ENCODE measurements at places on chromosomes 5 and 9.
A peak's percentile ranks its signal among the peaks of the same experiment; 100 is the strongest.

GRCh38 chr5:86679529-86679928 lies 61.8 kb downstream of the COX7C start:
- DNase-seq: peak; percentile 82

DNA sequence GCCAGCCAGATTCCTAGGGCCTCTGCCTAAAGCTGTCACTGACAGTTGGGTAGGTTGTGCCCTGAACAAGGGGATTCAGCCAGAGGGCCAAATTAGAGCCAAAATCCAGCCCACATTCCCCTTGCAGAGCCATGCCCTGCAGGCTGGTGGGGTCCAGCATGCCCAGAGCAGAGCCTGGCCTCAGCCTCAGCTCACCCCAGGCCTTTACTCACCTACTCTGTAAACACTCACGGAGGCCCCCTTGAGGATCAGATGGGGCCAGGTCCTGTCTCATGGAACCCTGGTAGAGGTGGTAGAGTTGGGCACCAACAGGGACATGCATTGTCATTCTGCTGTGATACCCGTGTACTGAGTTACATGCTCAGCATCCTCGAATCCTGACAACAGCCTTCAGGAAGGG lies 74.9 kb downstream of the LMX1B start:
- no peak for DNase-seq

DNA sequence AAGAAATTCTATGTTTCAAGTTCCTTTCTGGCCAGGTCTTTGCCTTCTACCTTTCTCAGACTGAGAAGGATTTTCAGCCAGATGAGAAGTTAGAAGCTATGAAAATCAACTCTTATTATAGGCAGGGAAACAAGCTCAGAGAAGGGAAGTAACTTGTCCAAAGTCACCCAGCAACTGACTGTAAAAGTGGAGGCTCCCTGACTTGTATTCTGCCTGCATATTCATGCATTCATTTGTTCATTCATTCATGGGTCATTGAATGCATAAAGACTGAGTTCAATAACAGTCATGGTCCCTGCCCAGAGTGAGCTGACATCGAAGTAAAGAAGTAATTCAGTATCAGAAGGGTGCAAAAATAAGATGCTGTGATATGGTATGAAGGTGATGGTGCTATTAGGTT lies 239.6 kb downstream of the PAPPA start:
- no peak for DNase-seq

- DNase-seq: no peak
Measured at GRCh38 chr9:83346655-83347420, 191.4 kb downstream of the FRMD3 start.

- peak; percentile 15 for DNase-seq
Measured at GRCh38 chr5:77262697-77263096, 52.2 kb downstream of the PDE8B start.

DNA sequence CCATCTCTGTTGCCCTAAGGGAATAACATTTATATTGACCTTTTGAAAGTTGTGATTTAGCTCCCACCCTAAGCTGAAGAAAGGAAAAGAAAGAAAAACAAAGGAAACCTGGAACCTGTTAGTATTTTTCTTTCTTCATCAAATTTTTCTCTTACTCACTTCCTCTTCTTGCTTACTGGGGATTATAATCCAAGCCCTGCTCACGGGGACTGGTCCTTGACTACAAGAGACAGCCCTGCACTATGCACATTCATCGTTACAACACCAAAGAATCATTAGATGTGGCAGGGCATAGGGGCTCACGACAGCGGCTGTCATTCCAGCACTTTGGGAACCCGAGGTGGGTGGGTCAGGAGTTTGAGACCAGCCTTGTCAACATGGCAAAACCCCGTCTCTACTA lies 37.8 kb upstream of the LPAR1 start:
- peak; percentile 5 for DNase-seq

- no peak for DNase-seq
Measured at GRCh38 chr9:89502671-89503070, 4.8 kb upstream of the SEMA4D start.

GRCh38 chr5:119418606-119419100 lies 33.6 kb upstream of the HSD17B4 start:
- peak; percentile 60 for DNase-seq

GRCh38 chr9:76559286-76559685 lies 100.3 kb downstream of the GCNT1 start:
- peak; percentile 54 for DNase-seq

DNA sequence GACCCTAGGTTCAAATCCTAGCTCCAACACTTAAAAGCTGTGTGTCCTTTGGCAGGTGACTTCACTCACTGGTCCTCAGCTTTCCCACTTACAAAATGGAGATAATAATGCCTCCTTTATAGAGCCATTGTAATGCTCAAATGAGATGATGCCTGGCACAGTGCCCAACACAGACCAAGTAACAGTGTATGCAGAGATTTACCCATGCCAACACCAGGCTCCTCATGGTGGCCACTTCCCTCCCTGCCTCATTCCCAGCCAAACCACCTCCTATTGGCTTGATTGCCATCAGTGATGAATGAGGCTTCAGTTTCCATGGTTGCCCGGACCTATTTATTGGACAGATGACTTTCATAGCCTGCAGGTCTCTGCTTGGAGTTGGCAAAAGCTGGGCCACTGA lies 469.4 kb downstream of the CDK5RAP2 start:
- DNase-seq: no peak

GRCh38 chr5:175394601-175395000 lies 49.4 kb downstream of the DRD1 start:
- DNase-seq: no peak

DNA sequence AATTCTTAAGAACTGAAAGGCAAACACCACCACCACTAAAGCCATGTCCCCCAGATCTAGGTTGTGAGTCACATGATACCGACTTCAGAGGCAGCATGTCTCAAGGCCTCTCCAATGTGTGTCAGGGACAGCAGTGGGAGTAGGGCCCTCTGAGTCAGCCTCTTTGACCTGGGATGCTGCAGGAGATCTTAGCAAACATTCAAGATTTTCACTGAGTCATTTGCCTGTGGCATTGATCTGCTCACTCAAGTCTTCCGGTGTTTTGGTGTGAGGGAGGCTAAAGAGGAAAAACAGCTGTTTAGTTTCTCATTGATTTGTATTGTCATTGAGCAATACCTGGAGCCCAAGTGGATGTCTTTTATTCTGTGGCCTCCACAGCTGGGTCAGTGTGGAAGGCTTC lies 36.1 kb downstream of the TMC1 start:
- DNase-seq: peak; percentile 80

- DNase-seq: no peak
Measured at GRCh38 chr9:135969064-135969683, 8.0 kb upstream of the UBAC1 start.

- DNase-seq: no peak
Measured at GRCh38 chr5:17081142-17081541, 136.3 kb upstream of the BASP1 start.

- no peak for DNase-seq
Measured at GRCh38 chr5:159047086-159047485, 52.6 kb downstream of the EBF1 start.

GRCh38 chr5:13179407-13180087 lies 764.9 kb downstream of the DNAH5 start:
- no peak for DNase-seq

- DNase-seq: no peak
Measured at GRCh38 chr5:13606051-13606450, 338.4 kb downstream of the DNAH5 start.

DNA sequence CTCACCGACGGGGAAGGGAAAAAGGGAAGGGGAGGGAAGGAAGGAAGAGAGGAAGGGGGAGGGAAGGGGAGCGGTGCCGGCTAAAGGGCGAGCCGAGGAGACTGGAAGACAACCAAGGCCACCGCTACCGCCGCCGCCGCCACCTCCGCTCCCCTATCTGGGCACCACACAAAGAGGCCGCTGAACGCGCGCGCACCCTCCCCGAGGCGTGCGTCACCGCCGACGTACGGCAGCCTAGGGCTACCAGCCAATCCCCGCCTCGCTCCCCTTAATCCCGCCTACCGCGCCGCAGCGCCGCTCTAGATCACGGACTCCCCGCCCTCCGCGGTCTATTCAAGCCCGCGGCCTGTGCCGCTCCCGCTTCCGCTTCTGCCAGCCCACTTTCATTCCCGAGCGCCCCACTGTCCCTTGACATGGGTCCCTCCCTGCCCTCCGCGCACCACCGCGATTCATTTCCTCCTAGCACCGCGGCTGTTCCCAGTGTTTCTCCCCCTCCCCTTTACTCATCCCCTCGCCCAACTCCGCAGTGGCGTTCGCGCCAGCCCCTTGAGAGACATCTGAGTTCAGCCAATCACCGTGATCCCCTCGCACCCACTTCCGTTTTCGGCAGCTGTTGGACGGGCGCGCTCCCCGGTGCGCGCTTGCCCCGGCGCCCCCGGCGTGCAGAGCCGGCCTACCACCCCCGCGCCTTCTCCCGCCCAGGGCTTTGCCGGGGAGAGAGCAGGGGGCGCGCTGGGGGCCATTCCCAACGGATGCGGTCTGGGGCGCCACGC lies at the start of gene HNRNPA0:
HNRNPA0 (minus strand) TSS at position 176 of the 773 bp plus-strand sequence. CDS start 297 bp downstream, outside the sequence.
- DNase-seq: peak; percentile 98

DNA sequence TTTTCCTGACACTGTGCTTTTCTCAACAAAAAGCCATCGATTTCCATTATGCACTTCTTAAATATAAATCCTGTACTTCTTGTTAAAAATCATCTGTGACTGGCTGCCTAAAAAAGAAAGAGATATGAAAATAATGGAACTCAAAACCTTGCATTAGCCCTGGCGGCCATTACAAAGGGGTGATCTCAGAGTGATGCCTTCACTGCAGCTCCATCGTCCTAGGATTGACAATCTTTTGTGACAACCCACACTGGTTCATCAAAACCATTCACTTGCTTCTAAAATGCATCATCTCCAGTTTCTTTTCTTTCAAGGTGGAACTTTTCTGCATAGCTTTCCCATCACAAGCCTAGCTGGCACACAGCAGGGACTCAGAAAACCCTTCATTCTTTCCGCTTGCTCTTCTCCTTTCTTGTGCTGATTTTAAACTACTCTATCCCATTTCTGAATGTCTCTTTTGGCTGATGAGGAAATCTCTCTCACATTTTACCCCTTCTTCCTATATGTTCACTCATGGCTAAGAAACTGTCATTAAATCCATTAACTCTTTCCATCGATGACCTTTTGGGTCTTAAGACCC lies 351.9 kb downstream of the GLIS3 start:
- no peak for DNase-seq

DNA sequence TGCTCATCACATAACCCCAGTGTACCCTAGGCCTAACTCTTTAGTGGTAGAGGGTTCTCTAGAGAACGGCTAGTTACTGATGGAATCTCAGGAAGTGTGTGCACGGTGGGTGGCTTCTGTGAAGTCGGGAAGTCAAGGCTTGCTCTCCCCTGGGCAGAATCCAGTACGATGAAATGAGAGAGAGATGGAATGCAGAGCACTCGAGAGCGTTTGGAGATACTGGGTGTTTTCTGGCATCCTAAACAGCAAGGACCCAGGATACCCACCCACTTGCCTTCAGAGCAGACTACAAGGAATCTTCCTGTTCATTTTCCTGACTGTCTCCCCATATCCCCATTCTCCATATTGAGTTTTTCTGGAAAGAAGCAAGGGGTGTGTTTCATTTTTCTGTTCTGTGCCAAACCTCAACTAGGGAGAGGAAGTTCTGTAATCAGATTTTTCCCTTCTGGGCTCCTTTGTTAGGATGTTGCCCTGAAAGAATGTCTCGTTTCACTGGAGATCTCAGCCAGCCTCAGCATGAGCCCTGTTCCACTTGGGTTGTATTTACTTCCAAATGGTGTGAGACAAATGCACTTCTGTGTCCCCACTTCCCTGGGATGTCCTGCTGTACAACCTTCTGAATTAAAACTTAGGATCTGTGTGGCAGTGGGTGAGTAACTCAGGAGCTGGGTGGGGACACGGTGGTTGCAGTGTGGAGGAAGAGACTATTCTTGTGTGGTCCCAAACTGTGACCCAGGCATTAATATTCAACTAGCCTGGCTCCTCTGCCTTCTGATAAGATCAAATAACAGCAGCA lies 108.9 kb upstream of the SPRY4 start:
- no peak for DNase-seq

GRCh38 chr9:32782476-32783167 lies 718 bp upstream of the TMEM215 start:
- DNase-seq: no peak

DNA sequence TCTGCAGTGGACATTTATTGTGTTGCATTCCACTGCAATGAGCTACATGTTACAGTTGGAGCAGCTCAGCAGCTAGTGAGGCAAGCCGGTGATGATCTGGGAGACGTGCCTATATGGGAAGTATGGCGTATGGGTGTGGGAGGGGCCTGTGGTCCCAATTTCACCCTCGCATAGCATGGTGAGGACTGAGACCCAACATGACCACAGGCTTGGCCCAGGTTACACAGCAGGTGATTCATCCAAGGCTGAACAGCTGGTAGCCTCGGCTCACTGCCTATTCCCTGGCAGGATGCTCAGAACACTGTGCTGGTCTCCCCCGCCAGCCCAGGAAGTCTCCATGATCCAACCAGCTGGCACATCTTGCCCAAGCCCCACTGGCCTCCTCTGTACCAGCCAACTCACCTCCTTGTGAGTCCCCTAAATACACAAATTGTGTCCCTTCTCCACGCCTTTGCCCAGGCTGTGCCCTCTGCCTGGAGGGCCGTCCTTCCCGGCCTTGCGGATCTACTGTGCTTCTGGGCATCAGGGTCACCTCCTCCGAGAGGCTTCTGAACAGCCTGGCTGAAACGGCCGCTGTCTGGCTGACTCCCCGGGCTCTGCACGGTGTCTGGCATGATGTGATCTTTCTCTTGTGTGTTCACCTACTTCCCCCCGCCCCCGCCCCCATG lies 81.4 kb downstream of the NSUN2 start:
- DNase-seq: no peak

DNA sequence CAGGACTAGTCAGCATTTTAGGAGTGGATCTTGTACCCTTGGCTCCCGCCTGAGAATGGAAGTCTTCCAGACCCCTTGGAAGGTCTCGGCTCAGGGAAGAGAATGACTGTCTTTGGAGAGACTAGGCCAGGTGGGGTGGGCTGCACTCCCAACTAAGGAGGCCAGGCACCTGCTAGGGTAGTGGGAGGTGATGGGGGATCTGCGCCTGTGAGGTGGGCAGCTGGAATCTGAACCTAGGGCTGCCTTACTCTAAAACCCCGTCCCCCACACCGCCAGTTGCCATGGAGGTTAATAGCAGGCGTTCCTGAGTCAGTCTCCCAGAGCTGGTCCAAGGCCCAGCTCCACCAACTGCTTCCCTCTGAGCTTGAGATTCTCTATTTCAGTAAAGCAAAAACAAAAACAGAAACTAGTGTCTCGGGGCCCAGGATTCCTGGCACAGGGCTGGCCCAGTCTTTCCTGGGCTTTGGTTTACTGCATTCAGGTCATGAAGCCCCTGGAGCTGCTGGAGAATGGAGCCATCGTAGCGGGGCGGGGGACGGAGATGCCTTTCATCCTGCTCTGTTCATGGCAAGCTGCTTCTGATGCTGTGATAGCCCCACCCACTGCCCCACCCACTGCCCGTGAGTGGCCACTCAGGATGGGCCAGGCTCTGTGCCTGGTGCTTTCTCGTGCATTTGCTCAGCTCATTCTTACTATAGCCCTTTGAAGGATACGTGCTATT lies 57.5 kb downstream of the DAB2IP start:
- DNase-seq: no peak
